ENCODE measurements at places on chromosomes 6 and 20.

DNA sequence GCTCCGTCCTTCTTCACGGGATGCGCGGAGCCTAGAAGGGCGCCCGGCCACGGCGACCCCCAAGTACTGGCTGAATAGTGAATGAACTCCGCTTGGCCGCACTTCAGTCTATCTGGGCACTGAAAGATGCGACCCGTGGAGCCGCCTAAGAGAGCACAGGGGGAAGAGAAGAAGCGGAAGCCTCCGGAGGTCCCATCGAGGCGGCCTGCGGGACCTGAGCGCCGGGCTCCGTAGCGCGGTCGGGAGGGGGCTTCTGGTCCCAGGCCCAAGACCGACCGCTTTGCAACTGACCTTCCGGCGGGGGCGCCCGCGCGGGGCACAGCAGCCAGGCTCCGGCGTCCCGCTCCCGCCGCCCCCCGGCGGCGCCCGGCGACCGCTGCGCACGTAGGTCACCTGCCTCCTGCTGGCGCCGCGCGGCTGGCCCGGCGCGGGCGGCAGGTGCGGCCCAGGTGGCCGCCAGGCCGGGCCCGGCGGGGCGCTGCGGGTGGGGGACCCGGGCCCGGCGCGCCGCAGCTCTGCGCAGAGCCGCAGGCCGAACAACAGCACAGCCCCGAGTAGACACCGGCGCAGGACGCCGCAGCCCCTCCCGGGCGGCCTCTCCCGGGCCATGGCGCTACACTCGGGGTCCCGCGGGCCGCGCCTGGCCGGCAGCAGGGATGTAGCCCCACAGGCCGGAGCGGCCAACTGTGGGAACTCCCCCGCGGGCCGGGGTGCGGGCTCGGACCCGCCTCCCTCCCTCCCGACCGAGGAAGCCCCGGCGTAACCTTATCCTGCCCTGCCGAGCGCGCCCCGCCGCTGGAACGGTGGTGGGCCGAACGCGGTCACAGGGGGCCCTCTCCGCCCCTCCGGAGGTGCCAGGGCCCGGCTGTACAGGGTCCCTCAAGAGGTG lies at the start of gene METTL24:
METTL24 (minus strand) TSS at position 686 of the 889 bp plus-strand sequence; CDS start at position 609, 77 bp downstream.
- peak; percentile 9 for DNase-seq

DNA sequence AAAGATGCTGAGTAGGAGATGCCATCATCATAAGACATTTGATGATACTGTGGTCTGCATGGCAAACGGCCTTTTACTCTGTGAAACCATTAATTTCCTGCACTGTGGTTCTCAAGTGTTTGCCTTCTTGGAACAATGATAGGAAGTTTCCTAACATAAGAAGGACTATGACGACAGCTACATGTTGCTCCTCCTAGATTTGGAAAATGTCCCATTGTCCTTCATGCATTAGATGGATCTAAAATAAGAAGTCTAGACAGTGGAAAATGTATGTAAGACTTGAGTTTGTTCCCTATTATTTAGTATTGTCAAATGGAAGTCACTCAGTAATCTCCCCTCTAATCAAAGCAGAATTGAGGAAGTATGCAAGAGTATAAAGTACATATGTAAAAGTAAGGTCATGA lies 98.5 kb upstream of the TMEM170B start:
- DNase-seq, result peak; percentile 7

GRCh38 chr6:84422380-84422968 lies 195.0 kb upstream of the CEP162 start:
- peak; percentile 9 for DNase-seq

DNA sequence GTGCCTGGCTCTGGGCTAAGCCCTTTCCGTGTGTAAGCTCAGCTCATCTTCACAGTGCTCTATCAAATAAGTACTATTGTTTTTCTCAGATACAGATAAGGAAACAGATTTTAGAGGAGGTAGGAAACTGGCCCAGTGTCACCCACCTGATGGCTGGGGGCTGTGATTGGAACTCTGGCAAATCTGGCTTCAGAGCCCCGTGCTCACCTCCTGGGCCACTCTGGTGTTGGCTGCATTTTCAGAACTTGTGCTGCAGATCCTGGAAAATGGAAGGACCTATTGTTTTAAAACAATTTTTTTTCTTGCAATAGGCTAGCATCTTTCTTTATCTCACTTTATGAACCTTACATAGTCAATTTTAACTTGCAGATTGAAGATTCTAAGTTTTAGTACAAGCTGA lies 5.7 kb downstream of the STX16 start:
- no peak for DNase-seq

- no peak for DNase-seq
These were observed 566.4 kb upstream of the MAN1A1 start for GRCh38 chr6:119915971-119916370.

GRCh38 chr6:38375341-38375740 lies 264.4 kb downstream of the BTBD9 start:
- DNase-seq, result no peak

DNA sequence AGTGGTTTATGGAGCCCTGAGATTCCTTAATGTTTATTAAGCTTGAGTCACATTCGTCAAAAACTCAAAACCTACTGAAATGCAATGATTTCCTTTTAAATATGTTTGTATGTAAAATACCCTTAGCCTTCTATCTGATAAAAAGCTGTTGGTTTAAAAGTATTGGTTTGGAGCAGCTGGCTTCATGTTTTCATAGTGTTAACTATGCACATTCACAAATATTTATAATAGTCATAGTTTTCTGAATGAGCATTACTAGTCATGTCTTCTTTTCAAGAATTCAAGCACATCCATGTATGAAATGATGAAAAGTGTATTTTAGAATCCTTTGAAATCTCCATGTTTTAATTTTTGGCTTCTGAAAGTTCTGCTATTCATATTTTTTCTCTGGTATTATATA lies 558.6 kb downstream of the UTRN start:
- DNase-seq, result no peak

DNA sequence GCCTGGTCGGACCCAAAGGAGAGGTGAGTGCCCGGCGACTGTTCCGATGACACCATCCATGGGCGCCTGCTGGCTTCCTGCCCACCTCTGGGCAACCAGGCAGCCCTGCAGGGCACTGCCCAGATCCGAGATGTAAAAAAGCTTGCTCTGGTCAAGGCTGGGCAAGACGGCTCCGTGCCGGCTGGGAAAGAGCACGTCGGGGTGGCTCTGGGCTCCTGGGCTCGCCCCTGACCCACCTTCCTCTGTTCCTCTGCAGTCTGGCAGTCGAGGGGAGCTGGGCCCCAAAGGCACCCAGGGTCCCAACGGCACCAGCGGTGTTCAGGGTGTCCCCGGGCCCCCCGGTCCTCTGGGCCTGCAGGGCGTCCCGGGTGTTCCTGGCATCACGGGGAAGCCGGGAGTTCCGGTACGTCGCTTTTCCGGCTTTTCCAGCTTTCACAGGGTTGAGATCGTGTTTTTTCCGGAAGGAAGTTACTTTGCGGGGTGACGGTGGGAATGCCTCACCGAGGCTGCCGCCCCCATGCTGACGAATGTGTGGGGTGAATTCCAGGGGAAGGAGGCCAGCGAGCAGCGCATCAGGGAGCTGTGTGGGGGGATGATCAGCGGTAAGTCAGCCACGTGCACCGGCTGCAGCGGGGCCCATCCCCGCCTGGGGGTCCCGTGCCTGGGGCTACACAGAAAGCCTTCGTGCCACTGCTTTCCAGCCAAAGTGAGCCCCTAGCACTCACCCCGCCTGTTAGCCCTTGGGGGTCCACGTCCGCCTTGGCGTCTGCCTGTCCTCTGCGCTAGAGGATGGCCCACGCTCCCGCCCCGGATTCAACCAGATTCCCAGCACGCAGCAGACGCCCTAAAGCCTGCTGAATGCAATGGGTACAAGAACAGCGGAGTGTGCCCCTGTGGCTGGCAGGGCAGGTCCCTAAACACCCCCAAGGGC lies 19.3 kb downstream of the COL9A3 start:
- no peak for DNase-seq

DNA sequence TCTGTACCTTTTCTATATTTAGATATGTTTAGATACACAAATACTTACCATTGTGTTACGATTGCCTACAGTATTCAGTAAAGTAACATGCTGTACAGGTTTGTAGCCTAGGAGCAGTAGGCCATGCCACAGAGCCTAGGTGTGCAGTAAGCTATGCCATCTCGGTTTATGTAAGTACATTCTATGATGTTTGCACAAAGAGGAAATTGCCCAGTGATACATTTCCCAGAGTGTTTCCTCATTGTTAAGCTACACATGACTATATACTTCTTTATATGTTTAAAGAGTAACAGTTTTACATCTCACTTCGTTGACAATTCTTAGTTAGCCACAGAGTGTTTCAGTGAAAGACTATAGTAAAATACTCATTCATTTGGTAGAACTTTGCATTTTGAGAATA lies 51.5 kb downstream of the SLC35F1 start:
- DNase-seq, result no peak

GRCh38 chr20:2626853-2627541 lies 25.4 kb upstream of the NOP56 start:
- DNase-seq, result no peak

- DNase-seq, result no peak
These were observed 3.5 kb downstream of the ANKRD60 start for GRCh38 chr20:58224974-58225373.

DNA sequence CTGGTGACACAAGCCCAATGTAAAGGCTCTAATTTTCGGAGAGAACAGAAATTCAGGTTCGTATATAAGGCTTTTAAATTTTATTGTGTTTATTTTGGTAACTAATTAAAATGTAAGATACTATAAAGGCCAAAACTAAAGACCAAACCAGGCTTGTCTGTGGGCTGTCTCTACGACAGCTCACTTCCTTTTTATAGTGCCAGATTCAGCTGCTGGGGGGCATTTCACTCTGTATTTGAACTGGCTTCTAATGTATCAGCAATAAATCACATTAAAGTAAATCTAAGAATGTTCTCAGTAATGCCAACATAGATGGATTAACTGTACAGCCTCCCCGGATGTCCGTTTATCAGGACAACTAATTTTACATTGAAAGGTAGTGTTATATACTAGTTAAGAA lies 31.1 kb upstream of the STXBP5 start:
- no peak for DNase-seq

- no peak for DNase-seq
These were observed 70.7 kb upstream of the TRAF3IP2 start for GRCh38 chr6:111676383-111676782.

GRCh38 chr20:10524034-10524476 lies 89.0 kb downstream of the SLX4IP start:
- no peak for DNase-seq

GRCh38 chr6:149723771-149724417 lies 6.0 kb upstream of the LATS1 start:
- DNase-seq, result peak; percentile 90

- DNase-seq, result no peak
These were observed 17.9 kb upstream of the EXOC2 start for GRCh38 chr6:710601-711571.

DNA sequence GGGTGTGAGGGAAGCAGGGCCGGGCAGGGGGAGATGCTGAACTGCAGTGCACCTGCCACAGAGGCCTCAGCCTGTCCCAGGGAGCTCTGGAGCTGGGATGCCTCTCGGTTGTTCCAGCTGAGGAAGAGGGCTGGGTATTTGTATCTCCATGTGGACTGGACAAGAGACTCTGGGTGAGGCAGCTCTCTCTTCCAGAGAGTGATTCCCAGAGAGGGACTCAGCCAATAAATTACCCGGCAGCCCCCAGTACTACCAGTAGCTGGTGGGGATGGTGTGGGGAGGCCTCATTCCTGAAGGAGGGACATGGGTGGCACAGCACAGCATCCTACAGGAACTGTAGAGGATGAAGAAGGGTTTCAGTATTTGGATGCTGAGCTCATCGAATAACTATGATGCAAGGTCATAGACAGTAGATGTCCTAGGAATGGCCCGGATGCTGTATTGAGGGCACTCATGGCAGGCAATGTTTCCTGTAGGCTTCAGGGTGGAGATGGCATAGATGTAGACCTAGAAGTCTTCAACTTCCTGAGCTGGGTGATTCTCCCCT lies 1.4 kb downstream of the FGD2 start:
- no peak for DNase-seq

DNA sequence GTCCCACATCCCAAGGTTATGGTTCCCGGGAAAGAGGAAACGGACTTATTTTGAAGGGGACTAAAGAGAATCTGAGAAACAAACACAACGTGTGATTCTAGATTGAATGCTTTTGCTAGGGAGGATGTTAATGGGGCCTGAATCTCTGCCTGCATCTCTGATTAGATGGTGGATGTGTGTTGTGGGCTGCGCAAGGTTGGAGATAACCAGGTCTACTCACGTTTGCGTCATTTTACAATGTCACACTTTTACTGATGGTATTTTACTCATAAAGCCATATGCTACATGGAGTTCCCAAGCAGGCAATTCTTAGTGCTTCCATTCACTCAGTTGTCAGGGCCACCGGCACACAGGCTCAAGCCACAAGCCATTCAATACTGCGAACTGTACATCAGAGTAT lies 23.2 kb upstream of the CCR6 start:
- DNase-seq, result no peak

DNA sequence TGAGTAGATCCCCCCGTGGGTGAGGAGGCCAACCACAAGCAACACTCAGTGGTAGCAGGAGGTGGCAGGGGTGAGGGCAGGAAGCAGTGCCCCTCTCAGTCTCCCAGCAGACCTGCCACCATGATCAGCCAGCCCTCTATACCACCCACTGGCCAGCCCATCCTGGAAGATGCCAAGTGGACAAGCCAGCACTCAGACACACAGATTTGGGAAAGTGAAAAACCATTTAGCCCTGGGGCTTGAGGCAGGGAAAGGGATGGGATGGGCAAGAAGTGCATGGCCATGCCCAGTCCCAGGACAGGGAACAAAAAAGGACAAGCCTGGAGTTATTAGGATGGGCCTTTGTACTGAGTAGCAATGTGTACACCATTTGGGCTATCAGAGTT lies 76.9 kb downstream of the HFE start:
- DNase-seq, result peak; percentile 38

DNA sequence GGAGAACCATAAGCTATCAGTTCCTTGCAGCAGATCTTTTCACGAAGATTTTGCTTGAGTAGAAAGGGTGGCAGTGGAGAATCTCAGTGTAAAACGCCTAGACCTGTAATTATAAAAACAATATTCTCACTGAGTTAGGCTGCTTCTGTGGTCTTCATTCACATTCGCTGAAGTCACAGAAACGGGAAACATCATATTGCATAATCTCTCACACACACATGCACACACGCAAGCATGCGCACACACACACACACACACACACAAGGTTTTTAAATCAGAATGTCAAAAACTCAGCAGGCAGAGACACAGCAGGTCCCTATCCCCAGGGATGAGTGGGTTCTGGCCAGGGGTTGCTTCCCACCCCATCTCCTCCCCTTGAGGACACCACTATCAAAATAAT lies 175.5 kb downstream of the ATXN1 start:
- no peak for DNase-seq

- DNase-seq, result peak; percentile 83
These were observed 3.6 kb upstream of the HINT3 start for GRCh38 chr6:125952764-125953501.
